Inflammatory macrophage treated with lipopolysaccharide for 4 hours (primary cell): ENCODE measurements at places on chromosomes 12 and 14.
A peak's percentile ranks its signal among the peaks of the same experiment; 100 is the strongest.

GRCh38 chr12:104733717-104734175 is 224.3 kb downstream of the SLC41A2 start:
- peak; percentile 37 for DNase-seq

DNA sequence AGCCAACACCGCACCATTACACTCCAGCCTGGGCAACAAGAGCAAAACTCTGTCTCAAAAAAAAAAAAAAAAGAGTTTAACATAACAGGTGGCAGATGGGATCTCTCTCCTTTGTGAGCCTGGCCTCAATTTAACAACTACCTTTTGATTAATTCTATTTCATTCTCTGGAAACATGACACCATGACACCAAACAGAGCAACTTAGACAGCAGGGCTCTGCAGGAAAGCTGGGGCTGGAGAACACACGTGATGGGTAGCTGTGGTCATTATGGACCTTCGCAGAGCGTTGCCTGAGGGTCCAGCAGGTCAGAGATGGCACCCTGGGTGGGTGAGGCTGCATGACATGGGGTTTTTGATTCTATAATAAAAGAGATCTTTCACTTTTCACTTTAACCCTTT is 1.7 kb upstream of the DGLUCY start:
- DNase-seq: no peak

GRCh38 chr14:76101391-76102379 is 50.0 kb upstream of the GPATCH2L start:
- no peak for DNase-seq

DNA sequence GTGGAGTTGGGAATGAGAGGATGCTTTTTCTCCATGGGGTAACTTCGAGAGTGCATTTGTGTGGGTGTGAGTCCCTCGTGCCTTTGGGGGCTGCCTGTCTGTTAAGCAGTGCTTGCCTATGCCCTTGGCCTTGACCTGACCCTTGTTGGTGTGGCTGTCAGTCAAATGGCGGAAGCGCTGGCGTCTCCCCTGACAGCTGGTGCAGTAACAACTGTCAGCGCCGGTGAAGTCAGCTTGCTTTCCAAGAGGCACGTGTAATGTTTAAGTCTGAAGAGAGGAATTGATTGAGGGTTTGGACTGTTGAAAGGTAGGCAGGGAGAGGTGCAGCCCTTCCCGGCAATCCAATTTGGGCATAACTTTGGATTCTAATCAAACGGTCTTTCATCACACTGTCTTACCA is 211.3 kb downstream of the AACS start:
- DNase-seq: no peak

- no peak for DNase-seq
These were observed 17.2 kb upstream of the PSMC1 start for GRCh38 chr14:90239139-90239538.

DNA sequence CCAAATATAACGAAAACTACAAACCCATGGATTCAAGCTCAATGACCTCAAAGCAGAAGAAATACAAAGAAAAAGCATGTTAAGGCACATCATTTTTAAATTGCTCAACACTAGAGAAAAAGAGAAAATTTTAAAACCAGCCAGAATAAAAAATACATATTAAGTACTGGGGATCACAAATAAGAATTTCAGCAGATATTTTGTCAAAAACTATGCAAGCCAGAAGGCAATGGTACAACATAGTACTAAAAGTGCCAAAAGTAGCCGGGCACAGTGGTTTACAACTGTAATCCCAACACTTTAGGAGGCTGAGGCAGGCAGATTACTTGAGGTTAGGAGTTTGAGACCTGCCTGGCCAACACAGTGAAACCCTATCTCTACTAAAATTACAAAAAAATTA is 10.2 kb downstream of the SGPP1 start:
- peak; percentile 39 for DNase-seq

DNA sequence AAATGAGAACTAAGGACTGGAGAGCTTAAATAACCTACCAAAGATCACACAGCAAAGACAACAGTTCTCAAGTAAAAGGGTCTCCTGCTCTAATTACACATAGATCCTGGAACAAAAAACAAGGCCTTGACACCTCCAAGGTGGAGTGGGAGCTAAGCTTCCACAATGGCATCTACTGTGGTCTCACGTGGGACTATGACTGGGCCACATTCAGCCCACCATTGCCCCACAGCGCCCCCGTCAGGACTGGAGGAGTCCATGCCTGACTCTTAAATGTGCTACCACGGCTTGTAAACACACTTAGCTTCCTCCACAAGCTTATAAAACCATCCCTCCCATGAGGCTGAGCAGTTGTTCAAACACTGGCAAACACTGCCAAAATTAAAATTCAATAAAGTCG is 88.5 kb downstream of the GCH1 start:
- DNase-seq: no peak

- no peak for DNase-seq
These were observed 80.3 kb downstream of the GRIP1 start for GRCh38 chr12:66598608-66599007.

DNA sequence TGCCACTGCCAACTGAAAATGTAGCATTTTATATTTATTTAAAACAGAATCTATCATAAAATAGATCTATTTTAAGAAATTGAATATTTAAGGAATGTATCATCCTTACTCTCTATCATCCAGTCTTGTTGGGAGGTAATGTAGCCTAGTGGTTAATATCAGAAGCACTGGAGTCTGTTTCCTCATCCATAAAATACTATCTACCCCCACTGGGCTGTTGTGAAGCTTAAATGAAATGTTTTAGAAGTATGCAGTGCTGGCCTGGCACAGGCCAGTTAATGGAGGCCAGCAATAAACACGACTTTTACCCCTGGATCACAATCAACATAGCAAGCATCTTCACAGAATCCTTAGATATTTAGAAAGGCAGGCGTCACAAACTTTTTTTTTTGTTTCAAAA is 188.0 kb downstream of the CAND1 start:
- no peak for DNase-seq

- DNase-seq: no peak
These were observed 10.0 kb upstream of the ITGA5 start for GRCh38 chr12:54429014-54429471.

DNA sequence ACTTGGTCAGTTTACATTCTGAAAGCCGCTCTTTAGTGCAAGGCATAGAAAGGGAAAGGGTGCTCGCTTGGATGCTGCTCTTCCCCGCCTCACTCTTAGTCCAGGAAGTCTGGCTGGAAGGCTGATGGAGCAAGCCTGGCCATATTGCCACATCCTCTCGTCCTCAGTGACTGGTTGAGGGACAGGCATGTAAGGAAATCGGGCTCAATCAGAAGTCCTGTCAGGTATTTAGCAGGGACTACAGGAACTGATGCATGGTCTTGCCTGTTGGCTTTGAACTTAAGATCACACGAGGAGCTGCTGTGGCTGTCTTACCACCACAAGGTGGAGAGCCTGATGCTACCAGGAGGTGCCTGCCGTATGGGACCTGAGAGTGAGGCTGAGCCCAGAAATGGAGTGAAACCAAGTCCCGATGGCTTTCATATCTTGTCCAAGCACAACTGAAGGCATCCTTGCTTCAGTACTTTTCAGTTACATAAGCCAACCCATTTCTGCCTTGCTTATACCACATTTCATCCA is 10.7 kb upstream of the C12orf75 start:
- no peak for DNase-seq

- peak; percentile 95 for DNase-seq
These were observed 12.1 kb downstream of the VASH1 start for GRCh38 chr14:76773188-76773885.

- DNase-seq: peak; percentile 51
These were observed 1.2 kb upstream of the GAPDH start for GRCh38 chr12:6532927-6533652.

DNA sequence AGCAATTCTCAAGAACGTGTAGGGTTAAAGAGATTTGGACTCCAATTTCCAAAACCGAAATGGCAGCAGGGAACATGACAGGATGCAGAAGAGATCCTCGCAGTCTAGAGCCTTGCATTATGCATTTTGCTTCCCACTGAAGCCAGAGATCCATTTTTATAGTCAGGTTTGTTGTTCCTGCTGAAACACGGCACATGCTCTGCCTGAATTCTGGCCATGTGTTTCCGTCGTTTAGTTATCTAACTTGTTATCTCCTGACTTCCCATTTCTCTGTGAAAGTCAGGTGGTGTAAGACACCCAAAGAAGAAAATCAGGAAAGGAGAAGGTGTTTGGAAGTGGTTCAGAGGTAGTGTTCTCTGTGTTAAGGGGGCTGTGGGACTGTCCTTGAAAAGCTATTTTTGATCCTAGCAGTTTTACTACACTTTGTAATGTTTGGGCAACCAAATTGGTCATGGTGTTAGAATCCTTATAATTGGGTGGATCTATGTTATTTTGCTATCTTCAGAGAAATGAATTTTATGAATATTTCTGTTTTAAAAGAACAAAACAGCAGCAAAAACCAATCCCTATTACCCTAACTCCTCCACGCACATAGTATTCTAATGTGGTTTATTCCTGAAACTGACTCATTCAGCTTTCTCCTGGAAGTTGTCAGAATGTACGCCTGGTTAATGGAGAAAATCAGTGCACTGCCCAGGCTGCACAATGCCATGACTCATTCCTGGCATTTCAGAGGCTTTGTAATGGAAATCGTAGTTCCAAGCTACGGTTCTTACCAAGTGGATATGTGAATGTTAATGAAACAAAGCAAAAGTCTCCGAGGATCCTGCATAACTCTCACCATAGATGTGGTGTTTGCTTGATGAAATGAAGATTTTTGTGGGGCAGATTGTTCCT is 110.1 kb downstream of the SAMD4A start:
- no peak for DNase-seq

DNA sequence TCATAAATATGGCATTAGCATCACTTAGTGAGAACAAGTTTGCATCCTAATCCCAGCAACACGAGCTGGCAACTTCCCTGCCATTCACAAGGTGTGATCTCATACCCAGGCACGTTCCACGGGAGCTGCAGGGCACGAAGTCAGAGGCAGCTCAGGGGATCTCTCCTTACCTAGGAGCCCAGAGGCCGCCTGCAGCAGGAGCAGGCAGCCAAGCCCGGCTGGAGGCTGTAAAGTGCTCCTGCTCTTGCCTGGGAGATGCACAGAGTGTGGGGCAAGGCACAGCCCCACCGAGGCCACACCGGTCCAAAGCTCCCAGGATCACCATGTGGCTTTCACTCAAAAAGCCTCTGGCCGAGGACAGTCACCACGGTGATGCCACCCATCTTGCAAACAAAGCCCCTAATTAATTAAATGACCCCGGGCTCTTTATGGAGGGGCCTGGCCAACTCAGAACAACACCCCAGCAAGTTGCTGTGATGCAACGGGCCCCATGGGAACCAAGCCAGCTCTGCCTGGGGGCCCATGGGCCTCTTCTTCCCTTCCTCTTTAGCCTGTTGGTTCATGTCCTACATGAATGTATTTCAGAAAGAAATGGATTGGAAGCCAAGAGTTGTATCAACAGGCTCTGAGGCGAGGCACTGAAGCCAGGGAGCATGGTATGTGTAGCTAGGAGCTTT is 26.5 kb downstream of the NUAK1 start:
- peak; percentile 17 for DNase-seq

- DNase-seq: peak; percentile 31
These were observed 67.2 kb downstream of the GNS start for GRCh38 chr12:64691795-64692583.

- no peak for DNase-seq
These were observed 51.3 kb downstream of the RMST start for GRCh38 chr12:97513950-97514349.

DNA sequence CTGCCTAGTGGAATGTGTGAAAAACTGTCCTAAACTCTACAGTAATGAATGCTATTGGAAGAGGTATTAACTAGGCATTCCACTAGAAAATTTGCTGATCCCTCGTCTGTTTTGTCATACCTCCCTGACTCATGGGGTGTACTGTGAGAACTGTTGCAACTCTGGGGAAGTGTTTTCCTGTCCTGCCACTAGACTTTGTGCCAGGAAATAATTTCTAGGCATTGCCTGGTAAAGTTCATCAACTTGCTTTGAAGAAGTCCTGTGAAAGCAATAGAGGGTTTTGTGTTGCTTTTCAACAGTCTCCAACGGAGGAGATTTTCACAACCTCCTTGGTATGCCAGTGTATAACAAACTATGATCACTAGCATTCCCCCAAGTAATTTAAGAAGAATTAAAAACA is 139.9 kb downstream of the AKAP6 start:
- DNase-seq: peak; percentile 77

DNA sequence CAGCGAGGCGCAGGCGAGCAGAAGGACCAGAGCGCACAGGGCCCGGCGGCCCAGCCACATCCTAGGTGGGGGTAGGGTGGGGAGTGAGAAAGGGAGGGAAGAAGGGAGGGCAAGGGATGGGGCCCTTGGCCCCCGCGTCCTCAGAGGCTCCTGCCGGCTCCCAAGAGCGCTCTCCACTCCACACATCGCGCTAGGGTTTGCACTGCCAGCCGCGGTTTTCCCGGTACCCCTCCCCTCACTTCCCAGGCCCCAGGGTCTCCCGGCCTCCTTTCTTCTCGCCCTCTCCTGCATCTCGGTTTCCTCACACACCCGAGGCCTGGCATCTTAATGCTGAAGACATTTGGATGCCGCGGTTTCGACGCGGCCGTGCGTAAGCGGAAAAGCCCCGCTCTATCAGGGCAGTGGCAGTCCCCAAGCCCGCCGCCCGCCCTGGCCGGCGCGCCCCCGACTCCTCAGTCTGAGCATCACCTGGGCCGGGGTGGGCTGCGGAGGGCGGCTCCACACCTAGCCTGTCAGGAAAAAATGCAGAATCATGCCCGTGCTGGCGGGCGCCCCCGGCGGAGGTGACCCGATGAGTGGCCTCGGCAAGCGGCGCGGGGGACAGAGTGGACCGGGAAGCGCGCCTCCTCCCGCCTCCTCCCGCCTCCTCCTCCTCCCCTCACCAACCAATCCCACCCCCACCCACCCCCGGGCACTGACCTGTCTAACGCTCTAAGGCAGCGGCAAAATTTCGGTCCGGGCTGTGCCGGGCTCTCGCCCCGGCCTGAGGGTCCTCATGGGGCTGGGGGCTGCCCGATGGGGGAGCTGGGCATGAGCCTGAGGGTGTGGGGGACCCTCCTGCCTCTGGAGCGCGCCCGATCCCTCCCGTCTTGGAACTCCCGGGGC is 686 bp downstream of the B4GALNT1 start:
- DNase-seq: no peak

GRCh38 chr12:53623548-53624385 is 2.4 kb downstream of the ATF7 start:
- DNase-seq: no peak

DNA sequence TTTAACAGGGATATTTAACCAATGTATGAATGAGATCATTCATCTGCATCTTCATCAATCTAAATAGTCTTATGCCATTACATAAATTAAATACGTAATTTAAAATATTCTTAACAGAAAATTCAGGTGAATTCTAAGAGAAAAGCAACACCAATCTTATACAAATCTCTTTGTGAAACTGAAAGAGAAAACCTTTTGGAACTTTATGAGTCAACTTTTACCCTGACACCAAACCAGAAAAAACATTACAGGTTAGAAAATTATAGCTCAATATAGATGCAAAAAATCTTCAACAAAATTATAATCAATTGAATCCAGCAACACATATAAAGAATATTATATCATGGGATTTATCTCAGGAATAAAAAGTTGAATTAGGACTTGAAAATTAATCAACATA is 3.4 kb downstream of the GLIPR1L1 start:
- peak; percentile 7 for DNase-seq

GRCh38 chr14:24094841-24095270 is 745 bp downstream of the PCK2 start:
- no peak for DNase-seq

- no peak for DNase-seq
These were observed 56.7 kb downstream of the FBRSL1 start for GRCh38 chr12:132546647-132547046.

- no peak for DNase-seq
These were observed 98.8 kb upstream of the LMNTD1 start for GRCh38 chr12:25651931-25652330.

- no peak for DNase-seq
These were observed 1.9 kb downstream of the REM2 start for GRCh38 chr14:22884738-22885523.

- DNase-seq: no peak
These were observed 32.0 kb upstream of the FAM181A start for GRCh38 chr14:93895023-93895604.
